ENCODE measurements at places on chromosomes 12 and 14.

DNA sequence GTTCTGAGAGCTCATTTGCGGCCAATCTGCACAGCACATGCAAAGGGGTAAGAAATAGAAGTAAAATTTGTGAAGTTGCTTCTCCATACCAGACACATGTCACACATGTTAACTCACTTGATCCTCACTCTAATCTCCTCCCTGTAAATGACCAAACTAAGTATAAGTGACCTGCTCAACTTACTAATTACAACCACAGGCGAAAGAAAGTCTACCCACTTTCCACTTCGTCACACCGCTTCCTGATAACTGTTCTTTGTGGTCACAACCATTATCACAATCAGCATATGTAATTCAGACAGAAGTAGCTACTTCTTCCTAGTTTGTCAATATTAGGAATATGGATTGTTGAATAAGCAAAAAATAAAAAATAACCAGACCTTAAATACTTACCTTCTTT lies 293.7 kb upstream of the CLEC14A start:
- DNase-seq: no peak

GRCh38 chr12:97017213-97017612 lies 110.2 kb downstream of the NEDD1 start:
- no peak for DNase-seq

DNA sequence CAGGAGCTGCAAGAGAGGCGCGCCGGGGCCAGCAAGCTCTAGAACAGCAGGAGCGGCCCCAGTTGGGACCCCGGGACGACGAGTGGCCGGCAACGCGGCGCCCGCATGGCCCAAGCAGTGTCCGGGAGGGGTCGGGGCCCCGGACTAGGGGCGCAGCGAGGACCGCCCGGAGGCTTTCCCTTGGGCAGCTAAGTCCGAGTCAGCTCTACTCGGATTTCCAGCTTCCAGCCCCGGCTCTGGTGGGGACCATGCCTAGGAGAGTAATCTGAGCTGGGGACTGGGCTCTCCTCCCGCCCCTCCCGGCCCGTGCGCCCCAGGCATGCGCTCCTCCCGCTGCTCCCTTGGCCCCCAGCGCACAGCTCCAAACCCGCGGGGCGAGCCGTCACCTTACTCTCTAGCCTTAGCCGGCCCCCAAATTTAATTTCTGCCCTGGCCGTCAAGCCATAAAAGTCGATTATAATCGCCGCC lies 41.6 kb upstream of the CAPRIN2 start:
- DNase-seq: peak; percentile 72

GRCh38 chr14:99230208-99231151 lies 41.5 kb downstream of the BCL11B start:
- peak; percentile 31 for DNase-seq

DNA sequence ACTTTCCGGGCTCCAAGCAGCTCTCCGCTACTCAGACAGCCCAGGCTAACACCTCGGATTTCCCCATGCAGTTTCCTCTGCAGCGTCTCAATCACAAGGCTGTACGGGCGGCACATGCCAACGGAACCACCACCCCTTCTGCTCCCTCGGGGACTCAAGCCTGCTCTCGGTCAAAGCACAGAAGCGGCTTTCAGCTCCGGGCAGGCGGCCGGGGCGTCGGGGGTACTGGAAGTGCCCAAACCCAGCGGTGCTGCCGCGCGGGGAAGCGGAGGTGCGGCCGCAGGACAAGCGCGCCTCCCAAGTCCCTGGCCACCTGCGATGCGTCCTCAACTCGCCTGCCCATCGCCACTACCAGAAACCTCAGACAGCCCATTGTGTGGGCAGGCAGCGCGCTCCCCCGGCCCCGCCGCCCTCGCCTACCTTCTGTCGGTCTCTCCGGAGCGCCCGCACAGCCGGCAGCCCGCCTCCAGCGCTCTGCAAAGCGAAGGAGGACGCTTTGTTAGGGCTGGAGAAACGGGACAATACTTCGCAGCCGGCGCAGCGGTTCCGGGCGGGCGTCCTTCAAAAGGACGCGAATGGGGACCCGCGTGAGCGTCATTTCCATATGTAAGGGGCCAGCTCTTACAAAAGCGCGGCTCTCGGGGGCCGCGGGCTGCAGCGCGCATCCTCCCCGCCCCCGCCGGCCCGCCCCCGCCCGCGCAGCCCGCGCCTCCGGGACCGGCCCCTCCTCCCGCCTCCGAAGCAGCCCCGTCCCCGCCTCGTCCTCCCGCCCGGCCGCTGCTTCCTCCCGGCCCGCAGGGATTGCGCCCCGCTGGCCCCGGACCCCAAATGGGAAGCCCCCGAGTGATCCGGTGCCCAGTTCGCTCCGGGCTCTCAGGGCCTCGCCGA lies 674 bp downstream of the NIN start:
- peak; percentile 46 for DNase-seq

DNA sequence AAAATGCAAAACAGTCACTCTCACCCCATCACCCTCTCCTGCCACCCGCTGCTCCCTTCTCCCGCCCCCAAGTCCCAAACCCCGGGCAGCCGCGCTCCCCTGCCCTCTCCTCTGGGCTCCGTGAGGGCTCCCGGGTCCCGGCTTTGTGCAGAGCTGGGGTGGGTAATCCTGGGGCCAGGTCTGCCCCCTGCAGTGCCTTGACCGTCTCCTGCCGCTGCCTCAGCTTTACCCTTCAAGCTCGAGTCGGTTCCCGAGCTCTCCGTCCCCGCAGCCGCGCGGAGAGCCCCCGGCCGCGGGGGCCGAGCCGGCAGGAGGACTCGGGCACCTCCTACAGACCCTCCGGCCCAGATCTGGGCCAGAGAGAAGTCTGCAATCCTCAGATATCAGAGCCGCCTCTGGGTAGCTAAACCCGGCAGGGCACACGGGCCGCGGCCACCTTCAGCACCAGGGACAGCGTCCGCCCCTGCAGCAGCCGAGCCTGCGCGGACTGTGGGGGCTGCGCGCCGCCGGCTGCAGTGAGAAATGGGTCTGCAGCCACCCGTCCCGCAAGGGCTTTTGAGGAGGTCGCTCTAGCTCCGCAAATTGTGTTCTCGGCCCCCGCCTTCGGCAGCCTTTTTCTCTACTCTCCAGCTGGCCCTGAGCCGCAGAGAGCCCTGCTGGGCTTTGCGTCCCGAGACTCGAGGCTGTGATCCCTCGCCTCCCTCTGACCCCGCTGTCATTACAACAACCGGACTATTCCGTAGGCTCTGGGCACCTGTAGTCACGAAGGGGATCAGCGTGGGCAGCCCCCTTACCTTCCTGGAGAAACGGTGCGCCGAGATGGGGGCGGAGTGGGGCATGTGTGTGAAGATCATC lies 1.2 kb downstream of the PRMT8 start:
- DNase-seq: peak; percentile 59

- DNase-seq: peak; percentile 16
These were observed 851 bp downstream of the YLPM1 start for GRCh38 chr14:74763803-74764531.

DNA sequence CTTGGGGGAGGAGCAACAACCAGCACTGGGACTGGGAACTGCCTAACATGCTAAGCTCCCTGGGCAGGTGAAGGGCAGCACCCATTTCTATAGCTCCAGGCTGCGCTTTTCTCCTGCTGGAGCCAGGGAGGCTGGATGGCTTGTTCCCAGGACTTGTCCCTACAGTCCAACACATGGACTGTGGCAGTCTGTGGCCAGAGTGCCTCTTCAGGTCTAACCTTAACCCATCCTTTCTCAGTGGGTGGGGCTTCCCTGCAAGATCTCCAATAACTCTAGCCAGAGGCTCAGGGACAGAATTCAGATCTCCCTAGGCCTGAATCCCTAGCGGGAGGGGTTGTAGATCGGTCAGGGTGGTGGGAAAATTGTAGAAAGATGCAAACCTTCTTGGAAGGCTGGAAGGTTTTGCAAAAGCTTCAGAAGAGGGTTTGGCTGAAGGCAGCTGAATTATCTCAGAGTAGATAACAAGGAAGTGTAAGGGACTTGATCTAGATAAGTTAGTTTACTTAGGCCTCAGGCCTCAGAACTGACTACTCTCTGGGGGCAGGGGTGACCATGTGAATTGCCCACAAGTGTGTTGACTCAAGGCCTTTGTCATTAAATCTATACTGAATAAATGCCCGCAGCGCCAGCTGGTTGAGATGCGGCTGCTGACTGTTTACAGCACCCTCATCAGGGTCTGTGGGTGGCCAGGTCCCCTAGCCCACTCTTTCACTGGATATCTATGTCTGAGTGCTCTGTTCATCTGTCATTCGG lies 60.7 kb downstream of the SSPN start:
- no peak for DNase-seq
